ENCODE measurements at places on chromosomes 4 and X. TPM values are rescaled to one million over a fixed set of nuclear protein-coding genes. Genes with fewer than 3 reads are reported as not detected.
A peak's percentile ranks its signal among the peaks of the same experiment; 100 is the strongest.

DNA sequence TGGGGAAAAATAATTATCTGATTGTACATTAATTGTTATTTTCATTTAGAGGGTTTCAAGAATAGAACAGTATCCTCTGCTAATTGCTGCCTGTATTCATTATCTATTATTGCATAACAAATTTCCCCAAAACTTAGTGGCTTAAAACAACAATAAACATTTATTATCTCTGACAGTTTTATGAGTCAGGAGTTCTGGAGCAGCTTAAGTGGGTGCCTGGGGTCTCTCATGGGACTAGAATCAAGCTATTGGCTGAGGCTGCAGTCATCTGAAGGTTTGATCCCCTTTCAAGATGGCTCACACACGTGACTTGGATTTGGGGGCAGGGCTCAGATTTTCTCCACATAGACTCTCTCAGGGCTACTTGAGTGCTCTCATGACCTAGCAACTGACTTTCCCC, 98.1 kb upstream of the JADE1 start:
- DNase-seq, result no peak

GRCh38 chrX:13688958-13689740, at the start of gene RAB9A:
TSS of gene RAB9A (plus strand) at chrX:13689128. CDS start at chrX:13708747, 19,619 bp downstream.
- peak; percentile 90 for DNase-seq

DNA sequence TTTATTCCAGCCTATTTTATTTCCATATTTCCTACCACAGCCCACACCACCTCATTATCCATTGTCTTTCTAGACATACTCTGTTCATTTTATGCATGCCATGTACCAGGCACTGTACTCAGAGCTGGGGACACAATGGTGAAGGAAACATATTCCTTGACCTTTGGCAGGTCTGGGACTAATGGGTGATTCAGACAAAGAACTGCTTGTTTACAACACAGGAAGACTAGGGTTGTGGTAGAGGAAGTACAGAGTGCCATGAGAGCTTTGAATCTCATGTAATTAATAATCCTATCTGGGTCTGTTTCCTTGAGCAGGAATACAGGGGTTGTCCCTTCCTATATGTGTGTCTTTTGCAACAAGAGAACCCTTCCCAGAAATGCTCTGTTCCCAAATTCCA, 75.1 kb upstream of the NUDT10 start:
- no peak for DNase-seq

GRCh38 chrX:133414406-133415275, 648 bp downstream of the GPC4 start:
- peak; percentile 66 for DNase-seq

GRCh38 chrX:150152546-150152945, 210.6 kb upstream of the MAMLD1 start:
- no peak for DNase-seq

ENPEP gene
- 11.9 TPM for total RNA-seq

ARX gene
- total RNA-seq, result not detected

DMRTC1B gene
- total RNA-seq, result 6.1 TPM

DNA sequence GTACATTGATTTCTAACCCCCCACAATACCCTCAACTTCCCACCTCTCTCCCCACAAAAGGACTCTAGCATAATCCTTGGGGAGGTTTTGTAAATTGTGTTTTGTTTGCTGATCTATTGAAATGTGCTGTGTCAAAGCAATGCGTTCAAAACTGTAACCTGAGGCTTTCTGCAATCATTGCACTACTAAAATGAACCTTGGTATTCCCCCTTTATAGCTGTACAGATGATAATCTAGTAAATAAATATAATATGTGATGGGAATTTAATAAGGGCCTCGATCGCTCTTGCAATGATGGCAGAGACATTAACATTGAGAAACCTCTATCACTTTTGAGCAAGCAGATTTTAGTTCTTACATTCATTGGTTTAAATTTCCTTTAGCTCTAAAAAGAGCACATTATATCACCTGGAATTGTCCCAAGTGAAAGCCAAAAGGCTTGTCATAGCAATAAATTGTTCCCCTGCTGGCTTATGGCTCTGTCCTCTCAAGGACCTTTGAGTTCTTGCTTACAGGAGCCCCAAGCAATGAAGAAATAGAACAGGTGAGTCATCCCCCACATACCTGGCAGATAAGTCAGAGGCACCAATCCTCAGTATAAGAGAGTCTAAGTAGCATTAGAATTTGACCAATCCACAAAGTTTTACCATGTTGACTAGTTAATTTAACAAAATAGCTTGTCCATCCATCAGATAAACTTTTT, 18.4 kb upstream of the ACE2 start:
- DNase-seq, result no peak

GRCh38 chr4:151806511-151806927, 45.7 kb upstream of the GATB start:
- DNase-seq, result no peak

DNA sequence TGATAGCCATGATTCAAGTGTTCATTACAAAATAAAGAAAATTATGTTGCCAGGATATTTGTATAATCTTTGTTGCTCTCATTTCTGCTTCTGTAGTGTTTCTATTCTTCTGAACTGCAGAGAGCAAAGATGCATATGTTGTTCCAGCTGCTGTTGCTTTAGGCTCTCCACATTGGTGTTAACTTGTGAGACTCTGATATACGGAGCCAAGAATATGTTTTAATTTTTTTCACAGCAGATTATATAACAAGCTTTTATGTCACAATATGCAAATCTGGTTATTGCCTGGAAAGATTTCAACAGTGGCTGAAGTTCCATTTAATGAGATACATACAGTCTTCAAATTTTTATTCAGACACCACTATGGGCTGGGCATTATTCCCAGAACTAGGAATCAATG, 655.0 kb downstream of the GRXCR1 start:
- DNase-seq, result no peak

- no peak for DNase-seq
Observed at GRCh38 chr4:56958111-56958517, 19.3 kb downstream of the NOA1 start.

Data from mesothelial cell of epicardium (in vitro differentiated cells).